Esophagus squamous epithelium (tissue), 5 donors: ENCODE measurements at places on chromosomes 3 and 15. TPM values are rescaled to one million over a fixed set of nuclear protein-coding genes. Genes with fewer than 3 reads are reported as not detected.

KNG1 gene
- not detected for total RNA-seq

MESP2 gene
- 0.59 TPM for total RNA-seq

- DNase-seq, result peak; percentile 24
Measured at GRCh38 chr3:48429960-48430707, at the start of gene PLXNB1. Gene PLXNB1 (minus strand): TSS chr3:48430086. CDS start chr3:48424611, 5,475 bp downstream.

ZMYND10 gene
- total RNA-seq, result not detected

DNA sequence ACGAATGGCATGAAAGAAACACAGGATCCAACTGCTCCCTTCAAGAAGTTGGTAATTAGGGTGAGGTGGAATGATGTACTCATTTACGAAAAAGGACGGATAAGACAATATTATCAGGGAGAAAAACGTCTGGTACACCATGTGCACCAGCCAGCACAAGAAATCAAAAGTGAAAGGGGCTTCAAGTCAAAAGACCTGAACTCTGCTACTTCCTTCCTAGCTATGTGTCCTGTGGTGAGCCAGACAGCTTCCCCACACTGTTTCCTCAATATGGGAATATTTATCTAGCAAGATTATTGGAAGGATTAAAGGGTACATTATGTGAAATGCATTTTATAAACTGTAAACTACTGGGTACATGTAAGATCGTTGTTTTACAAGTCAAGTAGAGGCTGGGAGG, 33.9 kb downstream of the RAB27A start:
- no peak for DNase-seq

UROC1 gene
- total RNA-seq, result not detected
